ENCODE measurements at places on chromosomes 6 and 20.
A peak's percentile ranks its signal among the peaks of the same experiment; 100 is the strongest.

GRCh38 chr6:90003069-90003795 lies 109.0 kb downstream of the GJA10 start:
- DNase-seq: no peak

DNA sequence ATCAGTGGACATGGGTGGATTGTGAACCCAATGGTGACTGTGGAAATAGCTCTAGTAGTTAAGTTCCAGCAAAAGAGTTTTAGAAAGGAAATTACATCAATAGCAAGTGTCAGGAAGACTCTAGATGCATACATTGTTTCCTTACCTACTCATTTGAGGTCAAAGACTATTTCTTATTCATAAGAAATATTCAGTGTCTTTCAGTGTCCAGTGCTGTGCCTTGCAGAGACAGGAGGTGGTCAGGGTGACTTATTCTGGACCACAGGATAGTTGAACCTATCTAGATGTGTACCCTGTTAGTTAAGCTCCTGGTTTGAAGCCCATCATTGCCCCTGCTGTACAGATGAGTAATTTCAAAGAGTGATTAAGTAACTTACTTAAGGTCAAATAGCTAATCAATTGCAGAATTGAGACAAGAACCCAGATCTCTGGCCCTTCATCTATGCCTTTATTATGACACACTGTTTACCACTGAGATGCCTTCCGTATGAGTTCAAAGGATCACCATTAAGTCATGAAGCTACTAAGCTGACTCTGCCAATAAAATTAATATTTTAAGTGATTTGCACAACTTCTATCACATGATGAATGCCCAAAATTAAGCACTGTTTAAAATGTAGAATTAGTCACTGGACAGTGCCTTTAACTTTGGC lies 136.1 kb downstream of the PDSS2 start:
- no peak for DNase-seq

DNA sequence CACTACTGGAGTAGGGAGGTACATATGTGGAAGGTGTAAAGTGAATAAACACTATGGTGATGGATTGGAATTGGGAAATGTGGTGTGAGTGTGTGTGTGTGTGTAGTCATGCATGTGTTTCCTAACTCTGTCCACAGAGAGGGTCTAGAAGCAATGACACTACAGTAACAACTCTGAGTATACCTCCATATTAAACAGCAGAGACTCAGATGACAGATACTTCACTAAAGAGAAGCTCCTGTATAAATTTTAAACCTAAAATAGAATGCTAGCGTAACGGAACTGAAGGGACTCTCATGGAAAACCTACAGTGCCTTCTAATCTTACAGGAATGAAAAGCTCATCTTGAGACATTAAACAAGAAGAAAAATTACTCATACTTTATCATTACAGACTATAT lies 150.5 kb downstream of the SLC16A10 start:
- no peak for DNase-seq

- DNase-seq: no peak
These were observed 14.2 kb upstream of the FAM162B start for GRCh38 chr6:116779573-116780164.

DNA sequence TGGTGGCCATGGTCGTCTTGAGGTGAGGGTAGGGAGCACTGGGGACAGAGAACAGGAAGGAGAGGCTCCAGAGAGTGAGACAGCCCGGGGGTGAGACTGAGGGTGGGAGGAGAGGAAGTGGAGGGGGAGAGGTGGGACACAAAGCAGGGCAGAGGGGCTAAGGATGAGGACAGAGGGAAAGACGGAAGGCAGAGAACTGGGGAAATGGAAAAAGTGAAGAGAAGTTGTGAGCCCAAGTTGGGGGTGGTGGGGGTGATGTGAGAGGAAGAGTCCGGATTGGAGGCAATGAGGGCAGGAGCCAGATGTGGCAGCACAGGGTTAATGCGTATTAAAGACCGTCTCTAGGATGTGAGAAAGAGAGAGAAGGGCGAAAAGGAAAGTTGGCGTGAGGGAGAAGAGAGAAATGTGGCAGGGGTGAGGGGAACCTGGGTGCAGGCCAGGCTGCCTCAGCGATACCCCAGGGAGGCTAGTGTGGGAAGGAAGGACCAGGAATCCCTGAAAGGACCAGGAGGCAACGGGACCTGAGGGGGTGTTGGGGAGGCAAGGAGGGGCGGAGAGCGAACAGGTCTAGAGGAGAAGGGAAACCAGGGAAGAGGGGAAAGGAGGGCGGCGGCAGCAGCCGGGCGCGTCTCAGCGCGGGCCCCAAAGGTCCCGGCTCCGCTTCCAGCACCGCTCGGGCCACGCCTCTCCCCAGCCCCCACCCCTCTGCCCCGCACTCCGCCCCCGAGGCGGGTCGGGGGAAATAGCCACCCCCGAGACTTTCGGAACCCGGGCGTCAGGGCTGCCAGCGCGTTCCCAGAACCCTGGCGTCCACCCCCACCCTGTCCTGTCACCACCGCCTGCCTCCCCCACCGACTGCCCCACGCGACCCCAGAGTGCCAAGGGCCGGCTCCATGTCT lies at the start of gene PPP1R18:
Gene PPP1R18, minus strand, starts transcription at position 637 of the 899 bp plus-strand sequence. Its CDS starts 627 bp downstream, at position 10.
- DNase-seq: peak; percentile 79

GRCh38 chr6:7270320-7271204 lies 42.4 kb downstream of the SSR1 start:
- DNase-seq: no peak

GRCh38 chr20:16360668-16361067 lies 212.6 kb downstream of the KIF16B start:
- DNase-seq: no peak

- no peak for DNase-seq
These were observed 53.5 kb upstream of the AKAP12 start for GRCh38 chr6:151186306-151186705.

DNA sequence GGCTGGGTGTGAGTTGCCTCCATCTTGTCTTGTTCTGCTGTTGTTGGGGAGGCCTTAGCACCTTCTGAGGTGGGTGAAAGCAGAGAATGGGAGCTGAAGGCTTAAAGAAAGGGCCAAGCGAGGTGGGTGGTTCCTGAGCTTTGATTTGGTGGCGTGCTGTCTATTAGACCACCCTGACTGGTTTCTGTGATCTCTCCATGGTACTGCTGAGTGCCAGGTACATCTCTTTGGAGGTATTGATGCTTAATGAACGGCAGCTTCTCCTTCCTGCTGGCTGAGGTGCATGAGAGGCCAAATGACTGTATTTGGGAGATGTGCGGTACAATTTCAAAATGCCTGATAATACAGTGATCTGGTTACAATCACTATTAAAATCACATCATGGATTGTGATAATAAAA lies 15.4 kb downstream of the RIN2 start:
- no peak for DNase-seq

DNA sequence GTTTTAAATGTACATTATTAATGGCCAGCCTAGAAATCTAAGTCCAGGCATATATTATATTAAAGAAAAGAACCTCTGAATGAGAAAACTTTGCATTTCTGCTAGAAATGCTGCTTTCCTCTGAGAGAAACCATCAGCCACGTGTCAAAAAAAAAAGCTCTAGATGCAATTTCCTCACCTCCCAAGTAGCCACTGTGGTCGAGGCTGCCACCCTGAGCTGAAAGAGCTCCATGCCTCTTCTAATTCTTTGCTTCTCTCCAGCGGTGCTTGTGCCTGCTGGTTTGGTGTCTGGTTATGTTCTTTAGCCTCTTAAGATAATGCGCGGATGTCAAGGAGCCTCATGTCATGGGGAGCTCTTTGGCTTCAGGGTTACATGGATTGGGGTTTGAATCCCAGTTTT lies 316.0 kb downstream of the TFAP2C start:
- no peak for DNase-seq

DNA sequence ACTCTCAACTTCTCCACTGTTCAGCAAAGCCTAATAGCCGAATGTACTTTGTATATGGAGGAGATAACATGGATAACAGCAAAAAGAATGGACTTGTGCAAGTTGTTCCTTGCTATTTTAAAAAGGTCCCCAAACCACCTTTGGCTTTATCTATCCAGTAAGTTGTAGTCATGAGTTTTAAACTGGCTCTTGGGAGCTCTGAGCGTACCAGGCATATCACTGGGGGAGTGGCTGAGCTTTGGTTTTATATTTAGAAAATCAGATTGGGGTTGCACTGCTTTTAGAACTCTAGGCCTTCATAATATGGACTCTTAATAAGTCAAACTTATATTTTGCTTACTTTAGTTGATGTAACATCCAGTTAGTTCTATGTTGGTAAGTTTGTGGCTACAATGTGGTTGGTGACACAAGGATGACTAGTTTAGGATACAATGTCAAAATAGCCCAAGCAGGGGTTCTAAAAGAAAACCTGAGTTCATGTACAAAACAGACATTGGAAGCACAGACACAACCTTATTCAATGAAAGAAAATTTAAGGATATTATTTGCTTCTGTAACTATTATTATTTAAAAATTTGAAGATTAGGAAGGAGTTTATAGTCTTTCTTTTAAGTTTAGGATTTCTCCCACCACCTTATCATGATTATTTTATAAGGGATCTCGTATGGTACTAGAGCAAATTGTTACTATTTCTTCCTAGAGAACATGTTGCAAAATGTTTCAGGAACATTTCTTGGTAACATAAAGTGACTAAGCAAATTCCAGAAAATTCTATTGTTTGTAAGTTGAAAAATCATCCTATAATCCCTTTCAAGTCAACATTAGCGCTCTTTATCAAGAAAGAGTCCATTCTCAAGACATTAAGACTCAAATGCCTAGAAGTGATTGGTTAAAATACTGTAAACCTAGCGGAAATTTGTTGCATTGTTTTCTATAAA lies 165.8 kb upstream of the SUPT3H start:
- no peak for DNase-seq

- peak; percentile 77 for DNase-seq
These were observed at the start of gene SNAI1 for GRCh38 chr20:49982346-49983122. Gene SNAI1 (plus strand): TSS chr20:49982980. CDS start chr20:49983060, 80 bp downstream.

DNA sequence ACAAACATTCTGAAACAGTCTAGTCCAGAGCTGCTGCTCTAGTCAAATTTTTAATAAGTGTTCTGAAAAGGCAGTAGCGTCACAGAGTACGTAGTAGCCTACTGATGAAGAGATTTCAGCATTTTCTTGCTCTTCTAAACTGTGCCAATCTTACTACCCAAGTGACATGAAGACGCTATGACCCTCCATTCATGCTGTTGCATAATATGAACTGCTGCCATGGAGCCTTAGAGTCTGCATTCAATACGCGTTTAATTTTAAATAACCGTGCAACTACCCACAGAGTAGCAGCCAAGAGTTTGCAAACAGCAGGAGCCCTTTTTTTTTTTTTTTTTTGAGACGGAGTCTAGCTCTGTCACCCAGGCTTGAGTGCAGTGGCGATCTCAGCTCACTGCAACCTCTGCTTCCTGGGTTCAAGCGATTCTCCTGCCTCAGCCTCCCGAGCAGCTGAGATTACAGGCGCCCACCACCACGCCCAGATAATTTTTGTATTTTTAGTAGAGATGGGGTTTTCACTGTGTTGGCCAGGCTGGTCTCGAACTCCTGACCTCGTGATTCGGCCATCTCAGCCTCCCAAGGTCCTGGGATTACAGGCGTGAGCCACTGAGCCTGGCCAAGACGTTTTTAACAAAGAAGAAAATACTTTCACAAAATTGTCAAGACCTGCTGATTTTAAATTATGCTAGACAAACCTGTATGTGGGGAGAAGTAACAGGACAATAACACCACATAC lies 44.3 kb downstream of the EZR start:
- no peak for DNase-seq

GRCh38 chr6:35047265-35048011 lies 93.7 kb downstream of the TCP11 start:
- no peak for DNase-seq

GRCh38 chr6:101439790-101440189 lies 46.3 kb downstream of the GRIK2 start:
- DNase-seq: no peak

GRCh38 chr6:70336996-70337742 lies 34.3 kb upstream of the COL9A1 start:
- no peak for DNase-seq

DNA sequence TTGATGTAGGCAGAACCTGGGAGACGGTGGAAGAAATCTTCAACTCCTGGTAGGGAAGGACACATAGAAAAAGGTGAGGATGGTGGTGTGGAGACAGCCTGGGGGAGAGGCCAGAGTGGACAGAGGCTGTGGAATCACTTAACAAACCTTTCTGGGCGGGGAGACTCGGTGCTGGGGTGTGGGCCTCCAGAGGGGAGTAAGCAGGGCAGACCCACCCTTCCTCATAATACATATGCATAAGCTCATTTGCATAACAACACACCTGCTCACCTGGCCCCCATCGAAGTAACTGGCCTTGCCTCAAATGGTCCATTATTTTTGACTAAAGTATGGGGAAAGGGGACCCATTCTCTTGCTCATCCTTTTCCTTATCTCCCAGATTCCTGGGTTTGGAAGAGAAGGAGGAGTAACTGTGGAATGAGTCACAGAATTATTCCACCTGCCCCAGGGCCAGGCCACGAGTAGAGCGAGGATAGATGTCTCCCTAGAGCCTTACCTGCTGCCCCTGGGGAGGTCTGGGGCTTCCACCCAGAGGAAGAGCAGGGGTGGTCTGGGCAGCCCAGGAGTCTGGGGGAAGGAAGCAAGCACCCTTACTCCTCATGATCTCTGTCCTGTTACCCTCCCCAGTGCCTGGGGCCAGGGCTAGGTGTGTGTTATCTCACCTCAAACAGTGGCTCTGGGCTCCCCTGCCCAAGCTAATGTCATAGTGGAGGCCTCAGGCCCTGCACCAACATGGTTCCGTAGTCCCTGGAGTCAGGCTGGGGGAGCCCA lies 10.7 kb upstream of the VEGFA start:
- DNase-seq: no peak

DNA sequence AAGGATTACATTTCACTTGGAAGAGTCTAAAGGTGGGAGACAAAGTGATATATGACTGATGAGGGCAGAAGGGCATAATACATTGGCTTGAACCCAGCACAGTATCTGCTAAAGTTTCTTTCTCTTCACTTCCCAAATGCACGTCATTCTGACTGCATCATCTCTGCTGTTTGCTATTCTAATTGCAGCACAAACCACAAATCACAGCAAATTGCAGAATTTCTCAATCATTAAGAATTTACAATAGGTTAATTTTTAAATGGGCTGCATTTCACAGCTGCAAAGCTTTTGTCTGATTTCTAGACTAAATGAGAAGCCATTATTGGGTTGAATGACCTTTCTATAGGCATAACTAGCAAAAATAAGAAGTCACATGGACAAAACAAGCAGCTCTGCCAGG lies 337.0 kb downstream of the RNGTT start:
- no peak for DNase-seq

GRCh38 chr6:114159727-114160126 lies 183.1 kb downstream of the HS3ST5 start:
- DNase-seq: no peak

DNA sequence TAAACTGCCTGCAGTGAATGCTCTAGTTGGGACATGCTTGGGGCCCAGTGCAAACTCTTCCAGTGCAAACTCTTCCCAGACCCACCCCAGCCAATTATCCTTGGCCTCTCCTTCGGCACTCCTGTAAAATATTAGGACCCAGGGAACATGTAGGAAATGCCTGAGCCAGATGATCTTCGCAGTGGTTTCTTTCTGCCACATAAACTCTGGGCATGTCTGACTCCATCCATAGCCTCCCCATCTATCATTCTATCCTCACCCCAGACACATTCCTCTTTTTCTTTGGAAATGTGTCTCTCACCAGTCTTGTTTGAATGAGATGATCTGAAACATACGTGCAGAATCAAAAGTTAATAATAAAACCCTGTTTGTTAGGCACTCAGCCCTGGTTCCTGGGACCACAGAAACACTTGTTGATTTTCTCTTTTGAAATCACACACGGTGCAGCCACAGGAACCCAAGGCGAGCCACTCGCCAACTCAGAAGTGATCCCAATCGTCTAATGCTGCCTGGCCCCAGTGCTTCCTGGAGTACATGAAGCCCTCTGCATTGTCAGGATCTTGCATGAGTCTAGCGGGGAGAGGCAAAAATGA lies 108.9 kb upstream of the CST7 start:
- no peak for DNase-seq

All from stimulated activated CD4-positive, alpha-beta T cell treated with anti-CD3 and anti-CD28 coated beads, TNF-alpha, amount 100 ng/mL, for 4 hours (primary cell).